Activated CD4-positive, alpha-beta T cell treated with anti-CD3 and anti-CD28 coated beads for 24 hours (primary cell): ENCODE measurements at places on chromosomes 7 and 10.

GRCh38 chr7:47195641-47196040 lies 386.3 kb downstream of the TNS3 start:
- no peak for DNase-seq

- DNase-seq, result no peak
Measured at GRCh38 chr10:1187151-1187854, 131.1 kb downstream of the WDR37 start.

GRCh38 chr7:69367780-69368179 lies 230.5 kb upstream of the AUTS2 start:
- no peak for DNase-seq

DNA sequence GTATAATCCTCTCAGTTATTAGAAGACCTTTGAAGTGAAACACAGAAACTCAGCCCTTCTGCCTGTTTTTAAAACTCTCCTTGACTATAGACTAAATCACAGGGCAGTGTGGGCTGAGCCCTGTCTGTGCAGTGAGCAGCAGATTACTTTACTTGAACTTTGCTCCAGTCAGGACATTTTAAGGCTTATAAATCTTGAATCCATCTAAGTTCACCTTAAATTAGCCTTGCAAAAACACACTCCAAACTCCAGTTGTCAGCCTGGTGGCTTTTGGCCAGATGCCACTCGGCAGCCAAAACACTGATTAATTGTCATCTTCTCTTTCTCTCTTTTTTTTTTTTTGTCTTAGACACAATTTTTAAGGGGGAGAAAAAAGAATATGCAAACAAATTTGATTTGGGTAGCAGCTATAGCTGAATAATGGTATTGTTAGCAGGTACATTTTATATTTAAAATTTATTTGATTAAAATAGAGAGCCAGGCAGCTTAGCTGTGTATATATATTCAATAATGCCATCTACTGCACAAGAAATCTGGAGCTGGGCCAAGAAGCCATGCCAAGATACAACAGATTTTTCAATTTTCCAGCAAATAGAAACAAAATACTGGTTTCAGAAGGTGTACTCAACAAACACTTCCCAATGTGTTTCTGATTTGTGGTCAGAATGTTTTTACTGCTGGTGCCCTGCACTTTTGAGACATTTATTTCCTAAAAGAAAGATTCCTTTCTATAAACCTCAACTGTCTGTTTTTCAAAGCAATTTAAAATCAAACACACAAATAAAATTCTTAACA lies 247.7 kb downstream of the TFEC start:
- no peak for DNase-seq

- no peak for DNase-seq
Measured at GRCh38 chr10:100631192-100631591, 95.4 kb downstream of the HIF1AN start.

- no peak for DNase-seq
Measured at GRCh38 chr10:127391875-127392274, 157.2 kb upstream of the NPS start.

- no peak for DNase-seq
Measured at GRCh38 chr10:71213127-71213621, 804 bp downstream of the UNC5B start.

- no peak for DNase-seq
Measured at GRCh38 chr7:7964691-7965090, 3.9 kb upstream of the GLCCI1 start.

DNA sequence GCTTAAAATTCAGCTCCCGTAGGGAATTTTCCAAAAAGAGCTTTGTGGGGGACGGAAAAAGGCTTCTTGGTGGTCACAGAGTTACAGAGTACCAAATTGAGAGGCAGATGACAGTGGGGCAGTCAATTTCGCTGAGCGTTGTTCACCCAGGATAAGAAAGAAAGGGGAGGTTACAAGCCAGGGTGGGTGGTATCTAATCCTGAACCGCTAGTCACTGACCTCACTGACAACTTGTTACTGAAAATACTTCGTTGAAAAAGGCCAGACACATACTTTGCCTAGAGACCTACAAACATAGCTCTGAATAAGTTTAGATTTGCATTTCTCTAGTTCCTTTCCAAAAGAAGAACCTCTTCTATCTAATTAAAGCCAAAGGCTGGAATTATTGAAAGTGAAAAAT lies at the start of gene CTNNA3:
TSS of gene CTNNA3 (minus strand) at position 167 of the 400 bp plus-strand sequence.
- DNase-seq, result no peak

- no peak for DNase-seq
Measured at GRCh38 chr10:2936816-2937215, 130.5 kb upstream of the PFKP start.

DNA sequence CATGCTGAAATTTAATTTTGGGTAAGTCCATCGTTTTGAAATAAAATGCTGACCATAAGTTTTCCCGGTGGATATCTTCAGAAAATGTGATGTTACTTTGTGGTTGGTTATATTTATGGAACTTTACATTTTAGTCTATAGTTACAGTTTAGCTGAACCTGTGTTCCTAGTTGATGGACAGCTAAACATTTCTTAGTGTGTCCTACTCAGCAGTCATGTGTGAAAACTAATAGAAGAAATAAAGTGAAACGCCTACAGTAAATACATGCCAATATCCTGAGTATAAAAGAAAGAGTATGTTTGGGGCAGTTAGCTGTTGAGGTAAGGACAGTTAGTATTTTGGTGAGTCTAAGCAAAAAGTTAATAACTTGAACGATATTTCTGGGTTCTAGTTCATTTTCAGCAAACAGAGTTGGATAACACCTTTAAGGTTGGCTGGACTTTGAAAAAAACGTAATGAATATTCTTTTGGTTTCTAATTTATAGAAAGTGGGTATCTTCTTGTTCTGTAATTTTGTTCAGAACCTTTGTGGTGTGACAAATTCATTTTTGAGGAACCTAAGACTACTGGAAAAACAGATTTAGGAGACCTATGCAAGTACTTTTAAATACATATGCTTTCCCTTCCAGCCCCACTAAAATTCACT lies 28.7 kb downstream of the LCOR start:
- DNase-seq, result no peak

DNA sequence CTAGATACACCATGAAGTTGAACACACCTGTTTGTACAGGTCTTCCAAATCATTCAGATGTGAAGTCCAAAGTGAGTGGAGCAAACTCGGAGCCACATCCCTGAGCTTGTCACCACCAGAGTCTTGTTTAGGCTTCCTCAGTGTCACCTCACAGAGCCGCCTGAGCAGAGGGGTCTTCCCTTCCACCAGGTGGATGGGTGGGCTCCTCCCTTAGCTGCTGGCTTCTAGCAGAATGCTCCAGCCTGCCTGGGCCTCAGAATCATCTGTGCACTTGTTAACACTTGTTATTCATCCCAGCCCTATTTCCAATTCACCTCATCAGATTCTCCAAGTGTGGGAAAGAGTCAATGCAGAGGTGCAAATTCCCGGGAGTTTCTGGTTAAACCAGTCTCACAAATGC lies 32.5 kb downstream of the C10orf71 start:
- DNase-seq, result no peak

DNA sequence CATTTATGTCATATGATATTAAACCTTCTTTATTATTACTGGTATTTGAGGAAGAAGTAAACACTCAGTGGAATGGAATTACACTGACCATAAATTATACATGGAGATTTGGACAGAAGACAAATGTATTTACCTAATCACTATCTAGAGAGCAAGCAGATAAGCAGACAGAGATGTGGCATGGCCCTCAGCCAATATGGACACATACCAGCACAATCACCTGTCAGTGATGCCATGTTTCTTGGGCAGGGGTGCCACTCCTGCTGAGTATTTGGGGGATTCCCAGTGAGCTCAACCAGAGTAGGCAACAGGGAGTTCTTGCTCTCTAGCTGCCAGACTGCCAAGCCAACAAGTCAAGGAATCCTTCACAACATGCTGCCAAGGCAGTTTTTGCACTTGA lies 866.3 kb upstream of the LRRN3 start:
- DNase-seq, result no peak

- no peak for DNase-seq
Measured at GRCh38 chr7:93055543-93056107, 62.2 kb downstream of the SAMD9 start.

DNA sequence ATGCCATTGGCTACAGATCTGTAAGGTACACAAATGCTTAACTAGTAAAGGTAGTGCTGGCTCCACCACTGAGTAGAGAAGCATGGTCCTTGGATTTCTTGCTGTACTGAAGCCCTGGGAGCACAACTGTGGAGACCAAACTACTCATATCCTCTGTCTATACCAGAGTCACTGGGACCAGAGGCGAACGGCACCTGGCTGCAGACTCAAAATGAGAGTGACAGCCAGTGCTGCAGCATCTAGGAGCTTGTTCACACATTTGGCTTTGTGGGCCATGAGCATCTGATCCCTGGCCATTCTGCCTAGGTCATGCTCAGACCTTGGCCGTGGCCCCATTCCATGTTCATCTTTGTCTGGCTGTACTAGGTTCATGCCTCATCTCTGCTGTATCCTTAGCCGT lies 31.9 kb downstream of the LRRC18 start:
- DNase-seq, result no peak

DNA sequence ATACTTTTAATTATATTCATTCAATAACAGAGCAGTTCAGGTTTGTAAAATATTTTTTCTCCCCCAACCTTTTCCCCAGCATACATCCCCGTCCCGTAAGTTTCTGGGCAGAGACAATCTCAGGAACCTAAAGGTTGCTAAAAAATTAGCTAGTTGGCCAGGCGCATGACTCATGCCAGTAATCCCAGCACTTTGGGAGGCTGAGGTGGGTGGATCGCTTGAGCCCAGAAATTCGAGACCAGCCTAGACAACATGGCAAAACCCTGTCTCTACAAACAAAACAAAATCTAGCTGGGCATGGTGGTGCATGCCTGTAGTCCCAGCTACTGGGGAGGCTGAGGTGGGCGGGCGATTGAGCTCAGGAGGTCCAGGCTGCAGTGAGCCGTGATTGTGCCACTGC lies 40.2 kb downstream of the TCF7L2 start:
- DNase-seq, result no peak

DNA sequence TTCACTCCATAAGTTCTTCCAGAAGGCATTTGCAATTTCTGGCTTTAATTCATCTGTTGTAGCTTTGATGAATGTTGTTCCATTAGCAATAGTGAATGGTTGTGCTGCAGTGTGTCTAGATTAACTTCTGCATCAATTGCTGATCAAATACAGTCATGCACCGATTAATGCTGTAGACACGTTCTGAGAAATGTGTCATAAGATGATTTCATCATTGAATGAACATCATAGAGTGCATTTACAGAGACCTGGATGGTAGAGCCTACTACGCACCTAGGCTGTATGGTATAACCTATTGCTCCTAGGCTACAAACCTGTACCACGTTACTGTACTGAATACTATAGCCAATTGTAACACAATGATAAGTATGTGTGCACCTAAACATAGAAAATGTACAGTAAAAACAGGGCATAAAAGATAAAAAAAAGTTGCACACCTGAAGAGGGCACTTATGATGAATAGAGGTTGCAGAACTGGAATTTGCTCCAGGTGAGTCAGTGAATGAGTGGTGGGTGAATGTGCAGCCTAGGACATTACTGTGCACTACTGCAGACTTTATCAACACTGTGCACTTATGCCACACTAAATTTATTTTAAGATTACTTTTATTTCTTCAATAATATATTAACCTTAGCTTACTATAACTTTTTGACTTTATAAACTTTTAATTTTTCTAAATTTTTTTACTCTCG lies 170.7 kb downstream of the HERPUD2 start:
- no peak for DNase-seq

DNA sequence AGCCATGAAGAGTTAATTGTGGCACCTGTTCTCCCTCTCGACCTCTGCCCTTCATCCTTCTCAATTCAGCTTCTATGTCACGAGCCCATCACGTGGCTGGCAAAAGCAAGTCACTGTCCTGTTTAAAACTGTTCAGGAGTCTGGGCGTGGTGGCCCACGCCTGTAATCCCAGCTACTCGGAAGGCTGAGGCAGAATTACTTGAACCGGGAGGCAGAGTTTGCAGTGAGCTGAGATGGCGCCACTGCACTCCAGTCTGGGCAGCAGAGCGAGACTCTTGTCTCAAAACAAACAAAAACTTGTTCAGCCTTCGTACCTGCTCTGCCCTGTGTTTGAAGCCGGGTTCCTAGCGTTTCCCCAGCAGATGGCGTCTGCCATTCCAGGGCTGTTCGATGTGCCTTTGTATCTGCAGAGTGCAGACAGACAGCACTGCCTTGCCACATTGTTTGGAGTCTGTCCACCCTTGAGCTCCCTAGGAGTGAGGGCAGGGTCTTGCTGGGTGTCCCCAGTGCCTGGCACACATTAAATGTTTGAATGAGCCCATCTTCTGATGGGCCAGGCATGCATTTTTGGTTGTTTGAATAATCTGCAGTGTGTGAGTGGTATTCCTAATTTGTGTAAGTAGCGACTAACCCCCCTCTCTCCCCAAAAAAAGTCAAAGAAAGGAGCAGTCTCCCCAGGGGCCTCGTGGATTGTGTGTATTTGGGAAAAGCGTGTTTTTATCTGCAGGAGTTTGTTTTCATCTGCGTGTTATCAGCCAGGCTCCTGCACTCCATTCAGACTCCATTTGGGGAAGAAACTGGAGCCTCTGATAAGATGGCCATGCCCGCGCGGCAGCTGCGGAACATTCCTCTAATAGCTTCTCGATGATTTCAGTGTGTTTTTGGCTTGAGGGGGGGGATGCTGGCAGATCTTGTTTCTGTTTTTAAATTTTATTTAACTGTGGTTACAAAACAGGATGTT lies 61.2 kb downstream of the DNAJB6 start:
- no peak for DNase-seq

- no peak for DNase-seq
Measured at GRCh38 chr10:84543948-84544347, 215.6 kb downstream of the CCSER2 start.

DNA sequence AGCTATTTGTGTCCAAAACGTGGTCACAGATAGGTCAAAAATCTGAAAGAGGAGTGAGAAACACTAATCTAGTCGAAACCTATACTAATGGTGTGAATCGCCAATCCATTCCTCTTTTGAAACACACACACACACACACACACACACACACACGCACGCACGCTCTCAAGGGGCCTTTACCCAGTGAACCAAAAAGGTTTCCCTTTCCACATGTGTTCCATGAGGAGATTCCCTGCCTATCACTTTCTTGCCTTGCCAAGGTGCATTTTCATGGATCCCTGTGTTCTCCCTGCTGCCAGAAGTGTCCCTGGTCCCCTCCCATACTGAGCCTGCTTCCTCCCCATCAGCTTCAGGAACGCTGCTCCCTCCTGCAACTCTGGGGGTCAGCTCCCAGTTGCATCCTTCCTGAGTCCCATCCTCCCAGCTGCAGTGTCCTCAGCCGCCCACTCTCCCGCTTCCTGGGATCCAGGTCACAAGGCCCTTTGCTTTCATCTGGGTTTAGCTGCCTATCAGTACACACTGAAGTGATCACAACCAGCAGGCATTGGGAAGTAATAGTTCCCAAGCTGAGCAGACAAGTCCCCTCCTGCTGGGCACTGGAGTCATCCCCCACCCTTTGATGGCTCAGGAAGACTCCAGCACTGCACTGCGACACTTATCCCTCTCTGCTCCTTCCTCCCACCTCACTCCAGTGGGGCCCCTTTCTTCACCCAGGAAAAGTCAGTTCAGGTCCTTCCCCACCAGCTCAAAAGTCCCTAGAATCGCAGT lies 49.2 kb upstream of the KCNMA1 start:
- no peak for DNase-seq

- DNase-seq, result no peak
Measured at GRCh38 chr7:66255534-66256100, 50.5 kb downstream of the TPST1 start.
